Vagina (tissue), 2 donors: ENCODE measurements at places on chromosomes 6 and 20. TPM values are rescaled to one million over a fixed set of nuclear protein-coding genes. Genes with fewer than 3 reads are reported as not detected.

DNA sequence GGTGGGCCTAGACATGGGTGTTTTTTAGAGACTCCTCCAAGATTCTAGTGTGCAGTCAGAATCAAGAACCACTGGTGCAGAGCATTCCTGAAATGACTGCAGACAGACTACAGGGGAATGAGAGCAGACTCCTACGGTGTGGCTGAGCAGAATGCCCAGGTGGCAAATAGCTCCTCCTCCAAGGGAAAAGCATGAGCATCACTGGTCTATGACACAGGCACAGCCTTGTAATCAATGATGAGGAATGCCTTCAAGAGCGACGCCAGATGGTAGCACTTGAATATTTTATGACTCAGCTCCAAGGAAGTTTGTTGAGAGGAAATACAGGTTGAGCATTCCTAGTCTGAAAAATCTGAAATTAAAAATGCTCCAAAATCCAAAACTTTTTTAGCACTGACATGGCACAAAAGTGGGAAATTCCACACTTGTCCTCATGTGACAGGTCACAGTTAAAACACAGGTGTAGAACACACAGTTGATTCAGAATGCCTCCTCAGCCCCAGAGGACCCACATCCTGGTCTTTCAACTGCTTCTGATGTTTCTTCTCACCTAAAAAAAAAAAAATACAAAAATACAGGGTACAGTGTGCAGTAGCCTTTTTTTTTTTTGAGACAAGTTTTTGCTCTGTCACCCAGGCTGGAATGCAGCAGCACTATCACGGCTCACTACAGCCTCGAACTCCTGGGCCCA is 10.6 kb upstream of the FAM8A1 start:
- no peaks in the 10 kb centered on the region for H3K4me1 ChIP-seq
- no peaks in the 10 kb centered on the region for H3K36me3 ChIP-seq
- H3K4me3 ChIP-seq: no peak overlapping the region
- H3K27ac ChIP-seq: no peak overlapping the region
- DNase-seq: no peak
- no peaks in the 10 kb centered on the region for H3K27me3 ChIP-seq

- no peak overlapping the region for H3K4me3 ChIP-seq
- peak overlapping the region; percentile 33 for H3K27ac ChIP-seq
- H3K27me3 ChIP-seq: no peaks in the 10 kb centered on the region
- H3K4me1 ChIP-seq: no peaks in the 10 kb centered on the region
- H3K36me3 ChIP-seq: no peaks in the 10 kb centered on the region
- DNase-seq: no peak
These were observed 218.6 kb upstream of the PMEPA1 start for GRCh38 chr20:57928181-57928967.

- no peaks in the 10 kb centered on the region for H3K36me3 ChIP-seq
- H3K4me1 ChIP-seq: peaks cover 60% of the 10 kb centered on the region
- peak overlapping the region; percentile 79 for H3K27ac ChIP-seq
- H3K27me3 ChIP-seq: no peaks in the 10 kb centered on the region
- DNase-seq: no peak
These were observed 780 bp upstream of the TAF4 start for GRCh38 chr20:62066339-62066982.

DNA sequence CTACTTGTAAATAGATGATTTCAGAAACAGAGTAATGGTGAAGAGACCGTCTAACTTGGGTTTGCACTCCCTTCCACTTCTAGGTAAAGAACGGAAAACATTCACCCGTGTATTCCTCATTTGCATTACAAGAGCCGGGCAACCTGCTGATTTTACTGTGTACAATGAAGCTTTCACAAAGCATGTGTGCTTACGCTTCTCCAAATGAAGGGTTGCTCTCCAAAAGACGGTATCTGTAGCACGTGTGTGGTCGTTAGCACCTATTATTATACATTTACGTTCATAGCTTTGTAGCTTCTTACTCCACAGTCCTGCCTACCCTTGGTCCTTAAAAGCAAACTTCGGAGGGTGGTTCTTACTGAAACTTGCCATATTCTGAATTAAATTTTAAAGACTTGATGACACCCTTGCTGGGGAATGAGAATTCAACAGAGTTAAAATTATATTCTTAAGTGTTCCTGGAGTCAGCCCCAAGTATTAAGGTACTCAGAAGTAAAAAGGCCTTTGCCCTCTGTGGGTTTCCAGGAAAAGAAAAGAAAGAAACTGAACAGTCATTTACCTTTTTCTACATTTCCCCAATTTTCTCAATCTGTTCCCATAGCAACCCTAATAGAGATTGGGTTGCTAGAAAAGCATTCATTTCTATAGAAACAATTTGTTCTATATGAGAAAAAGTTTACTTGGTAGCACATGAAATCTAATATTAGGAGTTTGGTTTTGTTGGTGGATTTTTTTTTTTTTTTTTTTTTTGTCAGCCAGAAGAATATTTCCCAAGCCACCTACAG is 61.9 kb upstream of the KCNG1 start:
- no peaks in the 10 kb centered on the region for H3K27me3 ChIP-seq
- H3K4me3 ChIP-seq: no peak overlapping the region
- H3K36me3 ChIP-seq: no peaks in the 10 kb centered on the region
- DNase-seq: no peak
- H3K4me1 ChIP-seq: no peaks in the 10 kb centered on the region
- H3K27ac ChIP-seq: no peak overlapping the region

SLC32A1 gene
- not detected for total RNA-seq

GHRH gene
- total RNA-seq: not detected

DNA sequence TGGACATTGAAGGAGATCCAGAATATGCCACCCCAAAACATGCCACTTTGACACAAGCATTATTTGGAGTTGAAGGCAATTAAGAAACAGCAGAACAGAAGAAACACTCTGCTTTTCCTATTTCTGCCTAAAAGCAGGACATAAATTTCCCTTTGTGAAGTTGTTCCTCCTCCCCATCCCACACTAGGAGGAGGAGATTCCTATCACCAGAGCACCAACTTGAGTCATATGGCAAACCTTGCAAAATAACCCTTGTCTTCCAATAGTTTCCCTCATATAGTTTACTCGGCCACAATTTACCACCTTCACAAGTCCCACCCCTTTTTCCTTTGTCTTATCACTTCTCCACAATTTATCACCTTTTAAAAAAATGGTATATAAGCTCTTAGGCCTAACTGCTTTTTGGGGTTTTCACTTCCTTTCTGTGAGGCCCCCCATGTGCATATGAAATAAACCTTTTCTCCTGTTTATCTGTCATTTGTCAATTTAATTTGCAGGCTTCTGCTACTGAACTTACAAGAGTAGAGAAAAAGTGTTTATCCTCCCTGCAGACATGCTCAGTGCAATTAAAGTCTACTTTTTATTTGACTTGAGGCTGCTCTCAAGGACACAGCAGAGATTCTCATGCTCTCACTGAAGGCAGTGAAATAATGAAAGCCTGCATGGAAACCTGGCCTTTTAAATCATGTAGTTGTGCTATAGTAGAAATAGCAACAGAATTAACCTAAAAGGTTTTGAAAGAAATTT is 2.8 kb upstream of the RAB23 start:
- no peaks in the 10 kb centered on the region for H3K36me3 ChIP-seq
- H3K27me3 ChIP-seq: no peaks in the 10 kb centered on the region
- peak overlapping the region; percentile 34 for H3K27ac ChIP-seq
- peaks cover 20% of the 10 kb centered on the region for H3K4me1 ChIP-seq
- no peak overlapping the region for H3K4me3 ChIP-seq

SNX3 gene
- total RNA-seq: 123 TPM

DNA sequence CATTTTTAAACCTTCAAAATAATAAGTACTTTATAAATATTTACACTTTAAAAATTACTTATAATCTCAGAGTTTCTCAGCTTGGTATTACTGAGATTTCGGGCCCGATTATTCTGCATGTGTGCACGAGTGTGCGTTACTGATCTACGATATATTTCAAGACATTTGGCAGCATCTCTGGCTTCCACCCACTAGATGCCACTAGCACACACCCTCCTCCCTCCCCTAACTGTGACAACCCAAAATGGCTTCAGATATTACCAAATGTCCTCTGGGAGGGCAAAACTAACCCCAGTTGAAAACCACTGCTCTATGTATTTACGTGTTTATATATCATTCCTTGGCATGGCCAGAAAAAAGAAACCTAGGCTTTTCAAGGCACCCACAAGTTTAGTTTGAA is 95.9 kb downstream of the FYN start:
- peaks cover 53% of the 10 kb centered on the region for H3K4me1 ChIP-seq
- H3K27ac ChIP-seq: peak overlapping the region; percentile 62
- H3K27me3 ChIP-seq: no peaks in the 10 kb centered on the region
- H3K36me3 ChIP-seq: no peaks in the 10 kb centered on the region
- DNase-seq: peak; percentile 6

GRCh38 chr6:74268815-74269599 is 573.0 kb downstream of the CD109 start:
- no peaks in the 10 kb centered on the region for H3K27me3 ChIP-seq
- no peak overlapping the region for H3K27ac ChIP-seq
- H3K4me3 ChIP-seq: no peak overlapping the region
- no peaks in the 10 kb centered on the region for H3K36me3 ChIP-seq
- H3K4me1 ChIP-seq: no peaks in the 10 kb centered on the region
- DNase-seq: no peak

DNA sequence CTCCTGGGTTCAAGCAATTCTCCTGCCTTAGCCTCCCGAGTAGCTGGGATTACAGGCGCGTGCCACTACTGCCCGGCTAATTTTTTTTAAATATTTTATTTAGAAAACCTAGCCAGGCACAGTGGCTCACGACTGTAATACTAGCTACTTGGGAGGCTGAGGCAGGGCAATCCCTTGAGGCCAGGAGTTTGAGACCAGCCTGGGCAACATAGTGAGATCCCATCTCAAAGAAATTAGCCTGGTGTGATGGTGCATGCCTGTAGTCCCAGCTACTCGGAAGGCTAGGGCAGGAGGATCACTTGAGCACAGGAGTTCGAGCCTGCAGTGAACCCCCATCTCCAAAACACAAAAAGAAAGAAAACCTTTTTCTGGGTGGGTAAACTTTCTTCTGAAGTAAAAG is 2.4 kb downstream of the SLC44A4 start:
- peaks cover 20% of the 10 kb centered on the region for H3K36me3 ChIP-seq
- H3K27me3 ChIP-seq: no peaks in the 10 kb centered on the region
- H3K27ac ChIP-seq: no peak overlapping the region
- H3K4me3 ChIP-seq: no peak overlapping the region

MOG gene
- not detected for total RNA-seq

GRCh38 chr6:111978532-111979149 is 75.3 kb upstream of the CCN6 start:
- H3K36me3 ChIP-seq: no peaks in the 10 kb centered on the region
- H3K27ac ChIP-seq: no peak overlapping the region
- H3K27me3 ChIP-seq: no peaks in the 10 kb centered on the region
- H3K4me3 ChIP-seq: no peak overlapping the region
- no peak for DNase-seq
- peaks cover 9% of the 10 kb centered on the region for H3K4me1 ChIP-seq

DNA sequence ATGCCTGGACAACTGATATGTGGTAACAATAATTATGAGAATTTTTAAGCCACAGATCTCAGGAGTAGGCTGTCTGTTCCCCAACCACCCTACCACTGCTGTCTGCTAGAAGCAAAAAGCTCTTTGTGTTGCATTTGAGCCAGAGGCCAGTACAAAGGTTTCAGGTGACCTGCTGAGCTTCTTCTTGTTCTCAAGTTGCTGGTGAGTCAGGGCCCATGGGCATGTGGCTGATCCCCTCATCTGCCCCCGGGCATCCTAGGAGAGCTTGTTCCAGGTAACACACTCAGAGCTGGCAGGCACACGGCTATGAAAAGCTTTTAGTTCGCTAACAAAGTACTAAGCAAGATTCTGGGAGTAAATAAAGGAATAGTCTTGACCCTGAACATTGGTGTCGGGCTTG is 285.3 kb downstream of the CDC5L start:
- H3K36me3 ChIP-seq: no peaks in the 10 kb centered on the region
- H3K4me1 ChIP-seq: no peaks in the 10 kb centered on the region
- no peaks in the 10 kb centered on the region for H3K27me3 ChIP-seq
- no peak overlapping the region for H3K27ac ChIP-seq
- no peak for DNase-seq
- H3K4me3 ChIP-seq: no peak overlapping the region

GRCh38 chr6:36633370-36633769 is 39.2 kb downstream of the SRSF3 start:
- H3K4me1 ChIP-seq: peaks cover 2% of the 10 kb centered on the region
- no peak overlapping the region for H3K27ac ChIP-seq
- no peaks in the 10 kb centered on the region for H3K36me3 ChIP-seq
- no peak overlapping the region for H3K4me3 ChIP-seq
- H3K27me3 ChIP-seq: no peaks in the 10 kb centered on the region
- DNase-seq: no peak

- no peak for DNase-seq
- no peaks in the 10 kb centered on the region for H3K36me3 ChIP-seq
- no peak overlapping the region for H3K4me3 ChIP-seq
- H3K27me3 ChIP-seq: no peaks in the 10 kb centered on the region
These were observed 91.0 kb downstream of the PKHD1 start for GRCh38 chr6:51996296-51996947.

- no peak overlapping the region for H3K4me3 ChIP-seq
- no peaks in the 10 kb centered on the region for H3K4me1 ChIP-seq
- H3K27ac ChIP-seq: no peak overlapping the region
- no peaks in the 10 kb centered on the region for H3K36me3 ChIP-seq
- H3K27me3 ChIP-seq: no peaks in the 10 kb centered on the region
These were observed 2.1 kb upstream of the MUC22 start for GRCh38 chr6:31008165-31008564.

DNA sequence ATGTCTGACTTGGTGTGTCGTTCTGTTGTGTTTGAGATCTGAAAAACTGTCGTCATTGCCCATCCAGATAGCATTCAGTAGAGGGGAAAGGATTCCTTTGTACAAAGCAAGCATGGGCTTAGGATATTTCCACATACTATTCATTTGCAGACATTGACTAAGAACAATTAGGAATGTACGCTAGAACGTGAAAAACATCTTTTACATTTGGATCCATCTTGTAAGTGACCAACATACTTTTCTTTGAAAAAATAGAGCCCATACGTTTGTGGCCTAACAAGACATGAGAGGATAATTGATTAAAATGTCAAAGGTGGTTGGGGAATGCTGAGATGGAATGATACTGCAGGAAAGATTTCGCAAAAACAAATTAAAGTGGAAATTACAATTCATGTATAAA is 225.8 kb upstream of the QKI start:
- no peak for DNase-seq
- no peak overlapping the region for H3K27ac ChIP-seq
- H3K4me3 ChIP-seq: no peak overlapping the region
- no peaks in the 10 kb centered on the region for H3K4me1 ChIP-seq
- no peaks in the 10 kb centered on the region for H3K27me3 ChIP-seq

BCAS1 gene
- total RNA-seq: 2.7 TPM

- no peak overlapping the region for H3K4me3 ChIP-seq
- H3K27me3 ChIP-seq: no peaks in the 10 kb centered on the region
- DNase-seq: no peak
- H3K27ac ChIP-seq: no peak overlapping the region
These were observed 48.2 kb downstream of the TSHZ2 start for GRCh38 chr20:53020376-53020775.

- H3K27ac ChIP-seq: no peak overlapping the region
- no peak for DNase-seq
- H3K27me3 ChIP-seq: no peaks in the 10 kb centered on the region
- no peaks in the 10 kb centered on the region for H3K4me1 ChIP-seq
These were observed 272.4 kb upstream of the MARCKS start for GRCh38 chr6:113584767-113585166.
